Lower lobe of right lung (tissue), 2 donors: ENCODE measurements at places on chromosomes 16 and 17. TPM values are rescaled to one million over a fixed set of nuclear protein-coding genes. Genes with fewer than 3 reads are reported as not detected.

Gene CCL14
- 20.7 TPM for total RNA-seq

Gene CACNG3
- total RNA-seq: not detected

Gene ZPBP2
- total RNA-seq: not detected

Gene SIAH1
- 24.4 TPM for total RNA-seq

Gene AANAT
- not detected for total RNA-seq

Gene TBX6
- 1.6 TPM for total RNA-seq

Gene KRTAP2-2
- total RNA-seq: not detected

Gene CX3CL1
- 33.6 TPM for total RNA-seq

DNA sequence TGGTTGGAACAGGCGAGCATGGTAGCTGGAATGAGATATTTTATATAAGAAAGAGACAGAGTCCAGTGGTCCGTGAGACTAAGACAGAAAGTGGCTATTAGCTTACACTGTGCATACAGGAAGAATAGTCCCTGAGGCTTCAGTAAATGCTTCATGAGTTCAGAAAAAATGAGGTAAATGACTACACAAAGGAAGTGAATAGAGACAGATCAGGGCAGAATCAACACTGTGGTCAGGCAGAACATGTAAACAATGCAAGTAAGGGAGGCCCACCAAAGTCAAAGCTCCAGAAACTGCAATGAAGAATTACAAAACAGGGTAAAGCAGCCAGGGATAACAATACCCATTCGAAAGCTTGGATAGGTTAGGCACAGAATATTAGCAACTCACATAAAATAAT, 4.8 kb downstream of the ABCA10 start:
- no peak overlapping the region for H3K4me3 ChIP-seq
- H3K27me3 ChIP-seq: no peaks in the 10 kb centered on the region
- H3K36me3 ChIP-seq: peaks cover 7% of the 10 kb centered on the region
- no peak for DNase-seq

DNA sequence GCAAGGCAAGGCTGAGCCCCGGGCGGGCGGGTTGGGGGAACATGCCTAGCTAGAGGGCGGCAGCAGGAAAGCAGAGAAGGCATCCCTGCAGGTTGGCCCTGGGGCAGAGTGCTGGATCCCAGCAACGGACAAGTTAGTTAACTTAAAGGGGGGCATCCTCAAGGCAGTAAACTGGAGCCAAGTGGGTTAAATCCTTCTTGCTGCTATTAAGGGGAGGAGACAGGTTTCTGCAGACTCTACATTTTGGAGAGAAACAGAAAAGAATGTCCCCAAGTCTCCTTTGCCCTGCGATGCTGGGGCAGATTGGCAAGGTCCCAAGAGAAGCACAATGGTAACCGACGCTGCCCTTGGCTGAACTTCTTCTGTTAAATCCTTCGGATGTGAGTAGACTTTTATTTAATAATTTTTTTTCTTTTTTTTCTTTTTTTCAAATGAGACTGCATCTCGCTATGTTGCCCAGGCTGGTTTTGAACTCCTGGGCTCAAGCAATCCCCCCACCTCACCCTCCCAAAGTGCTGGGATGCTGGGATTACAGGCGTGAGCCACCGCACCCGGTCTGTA, 14.0 kb downstream of the ATP5PD start:
- peaks cover 1% of the 10 kb centered on the region for H3K36me3 ChIP-seq
- peak overlapping the region; percentile 84 for H3K4me3 ChIP-seq
- peak; percentile 49 for DNase-seq
- peaks cover 46% of the 10 kb centered on the region for H3K4me1 ChIP-seq
- peak overlapping the region; percentile 44 for H3K27ac ChIP-seq

DNA sequence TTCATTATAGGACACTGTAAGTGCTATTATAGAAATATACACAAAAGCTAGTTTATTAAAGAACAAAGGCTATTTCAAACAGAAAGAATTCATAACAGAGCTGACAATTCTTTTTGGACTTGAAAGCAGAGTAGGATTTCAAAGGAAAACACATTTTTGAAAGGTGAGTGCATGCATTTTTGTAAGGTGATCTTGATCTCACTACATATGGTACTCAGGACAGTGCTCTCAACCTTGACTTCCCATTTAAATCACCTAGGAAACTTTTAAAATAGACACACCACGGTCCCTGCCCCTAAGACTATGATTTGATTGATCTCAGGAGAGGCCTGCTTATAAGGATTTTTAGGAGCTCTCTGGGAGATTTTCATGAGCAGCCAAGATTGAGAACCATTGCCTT, 1362.0 kb downstream of the CDH8 start:
- DNase-seq: no peak
- H3K4me3 ChIP-seq: no peak overlapping the region
- no peaks in the 10 kb centered on the region for H3K4me1 ChIP-seq
- no peaks in the 10 kb centered on the region for H3K36me3 ChIP-seq

DNA sequence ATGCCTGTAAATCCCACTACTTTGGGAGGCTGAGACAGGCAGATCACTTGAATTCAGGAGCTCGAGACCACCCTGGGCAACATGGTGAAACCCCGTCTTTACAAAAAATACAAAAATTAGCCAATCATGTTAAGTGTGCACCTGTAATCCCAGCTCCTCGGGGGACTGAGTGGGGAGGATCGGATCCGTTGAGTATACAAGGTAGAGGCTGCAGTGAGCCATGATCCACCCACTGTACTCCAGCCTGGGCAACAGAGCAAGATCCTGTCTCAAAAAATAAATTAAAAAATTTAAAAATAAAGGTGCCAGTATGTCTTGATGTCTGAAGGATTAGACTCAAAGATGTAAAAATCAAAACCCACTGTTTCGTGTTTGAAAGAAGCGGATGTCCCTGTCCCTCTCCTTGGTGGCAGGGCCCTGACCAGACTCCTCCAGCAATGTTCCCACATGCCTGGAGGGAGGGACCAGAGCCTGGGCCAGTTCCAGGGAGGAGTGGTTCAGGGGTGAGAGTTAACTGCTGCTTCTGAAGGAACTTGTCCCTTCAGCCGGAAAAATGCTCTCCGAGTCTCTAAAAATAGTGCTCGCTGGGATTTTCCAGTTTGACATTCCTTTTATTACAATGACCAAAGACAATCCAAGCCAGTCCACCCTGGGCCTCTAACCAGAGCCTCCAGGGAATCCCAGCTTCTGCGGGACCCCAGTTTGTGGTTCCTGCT, 9.4 kb upstream of the CMTM4 start:
- no peaks in the 10 kb centered on the region for H3K36me3 ChIP-seq
- H3K4me1 ChIP-seq: peaks cover 12% of the 10 kb centered on the region
- peak; percentile 70 for DNase-seq
- peak overlapping the region; percentile 25 for H3K27ac ChIP-seq
- peak overlapping the region; percentile 6 for H3K4me3 ChIP-seq
- H3K27me3 ChIP-seq: no peaks in the 10 kb centered on the region

- H3K36me3 ChIP-seq: no peaks in the 10 kb centered on the region
- H3K4me1 ChIP-seq: no peaks in the 10 kb centered on the region
- H3K4me3 ChIP-seq: no peak overlapping the region
- no peak for DNase-seq
Measured at GRCh38 chr16:57865746-57866528, 63.6 kb upstream of the KIFC3 start.

GRCh38 chr17:65104541-65104940, 32.6 kb upstream of the RGS9 start:
- no peak overlapping the region for H3K4me3 ChIP-seq
- H3K27ac ChIP-seq: no peak overlapping the region
- H3K36me3 ChIP-seq: no peaks in the 10 kb centered on the region

- DNase-seq: no peak
- H3K36me3 ChIP-seq: peaks cover 19% of the 10 kb centered on the region
- peaks cover 22% of the 10 kb centered on the region for H3K4me1 ChIP-seq
- no peaks in the 10 kb centered on the region for H3K27me3 ChIP-seq
- no peak overlapping the region for H3K27ac ChIP-seq
Measured at GRCh38 chr16:67104061-67104460, 5.7 kb upstream of the PHAF1 start.

GRCh38 chr17:17370711-17371110, 67.5 kb downstream of the NT5M start:
- no peak for DNase-seq
- no peaks in the 10 kb centered on the region for H3K36me3 ChIP-seq
- no peak overlapping the region for H3K27ac ChIP-seq
- no peaks in the 10 kb centered on the region for H3K27me3 ChIP-seq
- no peak overlapping the region for H3K4me3 ChIP-seq

DNA sequence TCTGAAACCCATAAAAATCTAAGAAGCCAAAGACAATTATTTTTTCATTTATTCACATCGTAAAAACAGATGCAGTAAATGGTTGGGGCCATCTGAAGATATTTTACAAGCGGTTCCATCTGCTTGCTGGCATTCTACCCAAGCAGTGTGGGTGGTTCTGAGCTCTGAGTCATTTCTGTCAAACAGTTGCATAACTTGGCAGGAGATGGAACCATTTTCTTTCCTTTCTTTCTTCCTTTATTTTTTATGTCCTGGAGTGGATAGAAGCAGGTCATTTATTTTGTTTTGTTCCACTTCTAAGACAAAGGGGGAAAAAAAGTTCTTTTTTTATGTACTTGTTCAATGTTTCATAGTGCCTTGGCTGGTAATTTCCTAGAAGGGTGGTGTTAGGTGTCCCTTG, 1151.9 kb upstream of the GOT2 start:
- no peak for DNase-seq
- H3K27me3 ChIP-seq: no peaks in the 10 kb centered on the region
- no peaks in the 10 kb centered on the region for H3K4me1 ChIP-seq
- H3K27ac ChIP-seq: no peak overlapping the region

GRCh38 chr17:21686165-21687015, 5.9 kb upstream of the KCNJ18 start:
- no peaks in the 10 kb centered on the region for H3K36me3 ChIP-seq
- no peak overlapping the region for H3K27ac ChIP-seq
- no peaks in the 10 kb centered on the region for H3K4me1 ChIP-seq
- H3K4me3 ChIP-seq: no peak overlapping the region

- H3K27ac ChIP-seq: no peak overlapping the region
- H3K27me3 ChIP-seq: no peaks in the 10 kb centered on the region
- H3K36me3 ChIP-seq: no peaks in the 10 kb centered on the region
- H3K4me3 ChIP-seq: no peak overlapping the region
- DNase-seq: no peak
Measured at GRCh38 chr16:58236831-58237230, 38.9 kb upstream of the CSNK2A2 start.

DNA sequence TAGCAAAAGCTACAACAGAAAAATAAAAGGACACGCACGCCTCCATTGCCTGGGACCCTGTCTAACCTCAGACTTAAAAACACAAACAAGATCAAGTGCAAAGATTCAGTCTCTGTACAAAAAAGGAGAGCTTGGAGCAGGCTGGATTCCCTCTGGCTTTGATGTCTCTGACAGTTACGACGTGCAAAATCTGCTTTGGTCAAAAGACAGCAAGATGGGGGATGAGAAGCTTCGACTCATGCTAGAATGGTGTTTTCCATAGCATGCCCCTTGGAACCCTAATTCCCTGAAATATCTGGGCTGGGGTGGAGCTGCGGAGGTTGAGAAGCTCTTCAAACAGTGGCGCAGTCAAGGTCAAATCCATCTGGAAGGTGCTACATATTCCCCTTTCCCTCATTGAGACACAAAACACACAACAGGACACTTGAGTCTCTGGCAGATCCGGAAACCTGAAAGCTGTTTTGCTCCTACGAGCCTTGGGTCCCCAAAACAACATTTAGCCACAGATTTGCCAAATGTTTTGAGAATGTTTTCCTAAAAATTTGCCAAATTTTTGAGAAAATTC, 9.1 kb downstream of the MYH11 start:
- no peaks in the 10 kb centered on the region for H3K4me1 ChIP-seq
- DNase-seq: no peak
- H3K27ac ChIP-seq: no peak overlapping the region
- no peaks in the 10 kb centered on the region for H3K36me3 ChIP-seq
- no peak overlapping the region for H3K4me3 ChIP-seq
- no peaks in the 10 kb centered on the region for H3K27me3 ChIP-seq

DNA sequence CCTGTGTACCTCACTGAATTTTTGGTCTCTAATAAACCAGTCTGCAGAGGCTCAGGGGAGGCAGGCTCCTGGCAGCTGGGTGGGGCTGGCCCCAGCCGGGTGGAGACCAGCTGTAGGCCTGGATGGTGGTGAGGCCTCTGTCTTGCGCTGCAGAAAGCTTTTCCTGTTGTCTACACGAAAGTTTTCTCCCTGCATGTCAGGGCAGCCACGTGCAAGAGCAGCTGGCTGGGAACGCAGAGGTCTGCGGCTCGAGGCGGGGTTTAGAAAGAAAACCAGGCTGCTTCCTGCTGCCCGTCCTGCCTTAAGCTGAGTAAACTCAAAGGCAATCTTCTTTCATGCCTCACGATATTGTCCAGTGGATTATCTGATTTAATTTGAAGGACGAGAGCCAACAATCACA, 2.4 kb downstream of the SERPINF1 start:
- H3K36me3 ChIP-seq: no peaks in the 10 kb centered on the region
- peak; percentile 70 for DNase-seq
- H3K4me3 ChIP-seq: peak overlapping the region; percentile 52
- no peaks in the 10 kb centered on the region for H3K27me3 ChIP-seq
- peaks cover 36% of the 10 kb centered on the region for H3K4me1 ChIP-seq
- H3K27ac ChIP-seq: peak overlapping the region; percentile 75

DNA sequence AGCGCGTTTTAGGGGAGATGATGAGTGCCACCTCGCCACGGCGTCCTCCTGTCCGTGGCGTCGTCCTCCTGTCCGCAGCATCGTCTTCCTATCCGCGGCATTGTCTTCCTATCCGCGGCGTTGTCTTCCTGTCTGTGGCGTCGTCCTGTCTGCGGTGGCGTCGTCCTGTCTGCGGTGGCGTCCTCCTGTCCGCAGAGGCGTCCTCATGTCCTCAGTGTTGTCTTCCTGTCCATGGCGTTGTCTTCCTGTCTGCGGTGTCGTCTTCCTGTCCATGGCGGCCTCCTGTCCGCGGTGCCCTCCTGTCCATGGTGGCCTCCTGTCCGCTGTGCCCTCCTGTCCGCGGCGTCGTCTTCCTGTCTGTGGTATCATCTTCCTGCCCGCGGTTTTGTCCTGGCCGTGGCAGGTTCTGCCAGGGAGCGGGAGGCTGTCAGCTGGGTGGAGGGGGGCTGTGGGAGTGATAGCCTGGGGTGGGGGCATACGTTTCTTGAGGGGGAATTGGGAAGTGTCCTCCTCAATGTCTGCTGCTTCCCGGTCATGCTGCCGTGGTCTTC, 30.9 kb downstream of the TBCD start:
- no peak for DNase-seq
- H3K27me3 ChIP-seq: no peaks in the 10 kb centered on the region
- no peak overlapping the region for H3K4me3 ChIP-seq

DNA sequence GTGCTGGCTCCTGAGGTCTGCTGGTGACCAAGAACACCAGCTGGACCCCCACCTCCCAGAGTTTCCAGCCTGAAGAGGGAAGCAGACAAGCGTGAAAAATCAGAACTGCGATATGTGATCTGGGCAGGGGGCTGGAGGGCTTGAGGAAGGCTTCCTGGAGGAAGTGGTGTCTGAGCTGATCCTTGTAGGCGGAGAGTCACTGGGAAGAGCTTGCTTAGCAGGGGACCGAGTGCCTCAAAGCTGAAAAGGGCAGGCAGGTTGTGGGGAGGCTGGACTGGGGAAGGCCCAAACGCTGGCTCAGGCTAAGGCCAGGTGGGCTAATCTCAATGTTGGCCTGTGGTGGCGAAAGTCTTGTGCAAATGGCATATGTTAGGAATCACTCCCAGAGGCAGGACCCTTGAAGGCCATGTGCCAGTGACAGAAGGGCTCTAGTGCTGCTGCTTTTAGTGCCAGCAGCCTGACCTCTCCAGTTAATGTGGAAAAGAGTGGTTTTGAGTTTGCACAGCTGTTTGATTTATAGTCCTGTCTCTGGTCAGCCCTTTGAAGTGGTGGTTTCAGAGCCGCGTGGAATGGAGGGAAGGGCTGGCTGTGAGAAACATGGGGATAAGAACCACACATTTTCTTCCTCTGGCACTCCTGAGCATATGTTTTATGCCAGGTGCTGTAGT, 85.3 kb upstream of the LGALS9 start:
- no peak for DNase-seq
- no peak overlapping the region for H3K4me3 ChIP-seq
- no peak overlapping the region for H3K27ac ChIP-seq
